ENCODE measurements at places on chromosomes 2 and 18.

- no peak for DNase-seq
Observed at GRCh38 chr2:54428108-54428831, 27.9 kb upstream of the SPTBN1 start.

- DNase-seq = no peak
Observed at GRCh38 chr2:223081789-223082188, 29.8 kb downstream of the KCNE4 start.

GRCh38 chr2:239182981-239183791, 217.6 kb downstream of the HDAC4 start:
- DNase-seq = no peak

GRCh38 chr2:47907039-47907781, 912 bp upstream of the FBXO11 start:
- DNase-seq = no peak

- DNase-seq = no peak
Observed at GRCh38 chr2:8053216-8053615, 628.6 kb upstream of the ID2 start.

- no peak for DNase-seq
Observed at GRCh38 chr2:186170693-186171092, 315.4 kb upstream of the ZC3H15 start.

GRCh38 chr18:56298935-56299334, 339.5 kb downstream of the TXNL1 start:
- no peak for DNase-seq

DNA sequence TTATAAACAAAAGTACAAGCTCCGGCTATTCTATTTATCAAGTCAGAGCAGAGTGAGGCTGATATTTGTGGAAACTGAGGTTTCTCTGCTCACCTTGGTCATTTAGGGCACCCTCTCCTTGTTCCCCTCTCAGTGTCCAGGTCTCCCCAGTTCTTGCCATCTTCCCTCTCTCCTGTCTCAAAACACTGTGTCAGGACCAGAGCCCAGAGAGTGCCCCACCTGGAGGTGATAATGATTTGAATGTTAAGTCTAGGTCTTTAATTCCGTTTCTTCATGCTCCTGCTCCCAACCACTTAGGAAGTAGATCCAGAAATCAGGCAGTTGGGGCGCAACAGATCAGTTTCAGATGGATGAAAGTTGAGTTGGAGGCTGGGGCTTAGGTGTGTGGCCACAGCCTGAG, 9.2 kb upstream of the ADCY3 start:
- no peak for DNase-seq

- no peak for DNase-seq
Observed at GRCh38 chr2:218471982-218472381, 53.1 kb downstream of the VIL1 start.

DNA sequence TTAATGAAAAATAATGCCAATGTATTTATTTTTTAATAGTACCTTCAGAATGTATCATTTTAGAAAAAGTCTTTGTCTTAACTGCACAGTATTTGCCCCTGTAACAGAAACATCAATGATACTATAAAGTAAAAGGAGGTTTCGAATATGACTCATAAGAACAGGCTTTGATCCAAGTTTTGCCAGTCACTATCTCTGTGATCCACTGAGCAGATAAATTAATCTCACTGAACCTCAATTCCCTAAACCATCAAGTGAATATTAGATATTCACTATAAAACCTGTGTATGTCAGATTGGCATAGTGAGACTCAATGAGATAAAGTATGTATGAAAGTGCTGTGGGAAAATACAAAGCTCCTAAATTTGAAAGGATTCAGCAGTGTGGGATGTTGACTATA, 292.1 kb downstream of the EXOC6B start:
- DNase-seq = no peak

- DNase-seq = no peak
Observed at GRCh38 chr2:101524806-101525430, 50.0 kb upstream of the RFX8 start.

- DNase-seq = no peak
Observed at GRCh38 chr2:65320042-65320725, 92.6 kb downstream of the ACTR2 start.

- DNase-seq = no peak
Observed at GRCh38 chr2:150609831-150610582, 122.5 kb upstream of the RND3 start.

- DNase-seq = peak; percentile 95
Observed at GRCh38 chr18:55322178-55322735, 265.7 kb downstream of the TCF4 start.

DNA sequence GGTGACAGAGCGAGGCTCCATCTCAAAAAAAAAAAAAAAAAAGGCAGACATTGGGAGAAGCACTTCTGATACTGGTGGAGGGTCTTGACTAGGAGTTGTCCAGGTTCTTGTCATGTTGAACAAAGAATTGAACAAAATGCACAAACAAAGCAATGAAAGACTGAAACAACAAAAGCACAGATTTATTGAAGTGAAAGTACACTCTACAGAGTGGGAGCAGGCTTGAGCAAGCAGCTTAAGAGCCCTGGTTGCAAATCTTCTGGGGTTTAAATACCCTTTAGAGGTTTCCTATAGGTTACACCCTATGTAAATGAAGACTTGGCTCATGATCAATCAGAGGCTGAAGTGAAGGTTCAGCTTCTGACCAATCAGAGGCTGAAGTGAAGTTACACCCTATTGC, 6.4 kb upstream of the SS18 start:
- DNase-seq = no peak

- peak; percentile 71 for DNase-seq
Observed at GRCh38 chr2:207164006-207164831, 1.5 kb downstream of the KLF7 start.

- no peak for DNase-seq
Observed at GRCh38 chr18:32907311-32907585, 134.4 kb upstream of the KLHL14 start.

DNA sequence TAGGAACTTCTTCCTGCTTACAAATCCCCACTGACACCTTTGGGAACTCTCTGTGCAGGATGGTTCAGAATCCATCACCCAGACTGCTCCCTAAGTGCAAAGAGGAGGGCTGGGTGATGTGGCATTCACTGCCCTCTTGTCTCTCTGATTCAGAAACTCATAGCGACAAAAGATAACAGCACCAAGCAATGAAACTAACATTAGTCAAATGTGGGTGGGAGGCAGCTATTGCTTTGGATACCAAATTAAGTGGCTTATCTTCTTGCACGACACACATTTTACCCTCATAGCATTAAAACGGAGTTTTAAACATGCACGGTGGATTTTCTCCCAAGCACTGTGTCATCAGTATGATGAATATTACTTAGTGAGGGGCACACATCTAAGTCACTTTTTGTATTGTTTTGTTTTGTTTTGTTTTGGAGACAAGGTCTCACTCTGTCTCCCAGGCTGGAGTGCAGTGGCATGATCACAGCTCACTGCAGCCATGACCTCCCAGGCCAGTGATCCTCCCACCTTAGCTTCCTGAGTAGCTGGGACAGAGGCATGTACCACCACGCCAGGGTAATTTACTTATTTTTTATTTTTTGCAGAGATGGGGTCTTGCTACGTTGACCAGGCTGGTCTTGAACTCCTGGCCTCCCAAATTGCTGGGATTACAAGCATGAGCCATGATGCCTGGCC, 40.9 kb upstream of the NEB start:
- DNase-seq = no peak

- no peak for DNase-seq
Observed at GRCh38 chr2:45699032-45699658, 47.7 kb downstream of the PRKCE start.

GRCh38 chr2:197281421-197281820, 29.2 kb downstream of the ANKRD44 start:
- DNase-seq = no peak

DNA sequence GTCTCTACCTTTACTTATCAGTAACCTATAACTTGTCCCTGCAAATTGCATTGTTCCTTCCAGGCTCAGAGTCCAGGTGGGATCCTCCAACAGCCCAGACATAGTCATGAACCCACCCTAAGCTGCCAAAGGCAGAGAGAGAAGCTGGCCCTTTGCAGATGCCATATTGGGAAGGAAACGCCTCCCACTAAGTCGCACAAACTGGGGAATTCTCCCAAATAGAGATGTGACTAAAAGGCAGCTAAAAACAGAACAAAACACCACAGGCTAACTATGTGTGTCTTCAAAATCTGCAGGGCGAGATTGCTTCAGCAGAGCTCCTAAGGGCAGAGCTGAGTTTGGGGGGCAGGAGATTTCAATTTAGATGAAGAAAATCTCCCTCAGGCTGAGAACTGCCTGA, 38.5 kb upstream of the SIGLEC15 start:
- DNase-seq = no peak

GRCh38 chr2:69785358-69785757, 43.4 kb downstream of the ANXA4 start:
- DNase-seq = no peak

DNA sequence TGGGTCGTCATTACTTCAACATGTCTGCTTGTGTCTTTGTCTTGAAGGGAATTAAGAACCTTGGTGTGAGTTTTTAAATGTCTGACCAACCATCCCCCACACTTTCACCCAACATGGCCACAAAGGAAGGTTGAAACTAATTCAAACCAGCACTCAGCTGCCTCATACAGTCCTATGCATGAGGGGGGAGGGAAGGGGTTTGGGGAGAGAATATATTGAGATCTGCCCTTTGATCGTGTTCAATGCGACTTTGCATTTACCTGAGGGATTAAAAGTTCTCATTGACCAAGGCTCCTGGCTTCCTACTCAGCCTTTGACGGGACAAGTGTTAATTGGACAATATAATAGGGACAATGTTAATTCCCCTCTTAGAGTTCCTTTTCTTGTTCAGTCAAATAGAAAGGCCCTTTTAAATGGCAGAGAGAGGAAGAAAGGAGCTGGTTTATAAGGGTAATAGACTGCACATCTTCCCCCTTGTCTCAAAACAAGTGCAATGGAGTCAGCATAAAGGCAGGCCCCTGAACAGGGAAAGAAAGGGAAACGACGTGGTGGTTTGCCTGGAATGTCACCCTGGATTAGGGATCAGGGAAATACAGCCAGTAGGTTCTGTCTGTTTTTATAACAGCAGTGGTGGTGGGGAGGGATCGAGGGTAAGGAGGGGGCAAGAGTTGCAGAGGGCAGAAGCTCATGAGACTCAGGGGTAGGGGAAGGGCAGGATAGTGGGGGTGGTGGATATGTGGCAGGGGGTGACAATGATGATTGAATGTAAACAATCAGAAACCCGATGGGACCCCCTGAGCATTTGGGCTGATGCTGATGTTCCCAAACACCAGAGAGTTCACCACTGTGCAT, 198.7 kb downstream of the MYCN start:
- no peak for DNase-seq

DNA sequence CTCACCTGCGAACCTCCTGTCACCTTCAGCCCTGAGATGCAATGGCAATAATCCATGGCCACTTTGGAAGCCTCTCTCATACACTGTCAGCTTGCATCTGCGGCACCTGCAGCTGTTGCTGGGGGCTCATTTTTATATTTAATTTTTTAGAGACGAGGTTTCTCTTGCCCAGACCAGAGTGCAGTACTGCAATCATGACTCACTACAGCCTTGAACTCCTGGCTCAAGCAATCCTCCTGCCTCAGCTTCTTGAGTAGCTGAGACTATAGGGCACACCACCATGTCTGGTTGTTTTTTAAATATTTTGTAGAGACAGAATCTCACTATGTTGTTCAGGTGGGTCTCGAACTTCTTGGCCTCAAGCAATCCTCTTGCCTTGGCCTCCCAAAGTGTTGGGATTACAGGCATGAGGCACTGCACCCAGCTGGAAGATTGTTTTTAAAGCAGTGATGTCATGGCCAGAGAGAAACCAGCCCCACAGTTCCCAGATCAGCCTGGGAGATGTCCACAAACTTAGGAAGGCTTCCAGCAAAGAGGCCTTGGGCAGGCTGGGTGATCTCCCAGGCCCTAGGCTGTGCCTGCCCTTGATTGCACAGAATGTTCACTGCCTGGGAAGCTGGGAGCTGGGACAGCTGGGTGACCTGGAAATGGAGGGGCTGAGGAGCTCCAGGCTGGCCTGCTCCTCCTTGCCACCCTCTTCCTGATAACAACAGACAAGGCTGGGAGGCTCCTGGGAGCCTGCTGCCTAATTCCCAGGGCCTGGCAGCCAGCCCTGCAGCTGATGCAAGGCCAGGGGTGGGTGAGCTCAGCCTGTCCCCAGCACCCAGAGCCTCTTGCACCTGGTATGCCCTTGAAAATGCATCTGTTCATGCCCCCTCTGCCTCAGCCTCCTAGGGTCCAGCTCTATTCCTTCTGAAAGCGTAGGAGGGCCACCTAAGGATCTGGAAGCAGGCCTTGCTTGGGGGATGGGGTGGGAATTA, 27.1 kb downstream of the SH2D6 start:
- peak; percentile 47 for DNase-seq

GRCh38 chr2:179991344-179991743, 15.8 kb downstream of the CWC22 start:
- no peak for DNase-seq

DNA sequence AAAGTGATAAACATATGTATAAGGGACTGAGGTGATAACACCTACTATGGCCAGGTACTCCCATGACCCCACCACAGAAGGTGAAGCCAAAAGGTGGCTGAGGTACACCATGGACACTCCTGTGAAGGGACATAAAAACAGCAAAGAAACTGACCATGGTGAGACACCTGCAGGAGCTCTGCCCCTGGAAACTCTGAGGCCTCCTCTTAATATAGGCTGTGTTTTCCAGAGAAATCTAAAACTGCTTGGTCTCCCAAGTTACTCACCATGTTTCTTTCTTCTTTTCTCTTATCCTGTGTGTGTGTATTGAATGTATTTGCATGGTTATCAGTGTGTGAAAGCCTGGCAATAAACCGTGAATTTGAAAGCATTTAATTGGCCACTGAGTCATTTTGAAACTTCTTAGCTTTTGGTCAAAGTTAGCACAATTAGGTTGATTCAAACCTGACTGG, 739.3 kb upstream of the GCFC2 start:
- no peak for DNase-seq

DNA sequence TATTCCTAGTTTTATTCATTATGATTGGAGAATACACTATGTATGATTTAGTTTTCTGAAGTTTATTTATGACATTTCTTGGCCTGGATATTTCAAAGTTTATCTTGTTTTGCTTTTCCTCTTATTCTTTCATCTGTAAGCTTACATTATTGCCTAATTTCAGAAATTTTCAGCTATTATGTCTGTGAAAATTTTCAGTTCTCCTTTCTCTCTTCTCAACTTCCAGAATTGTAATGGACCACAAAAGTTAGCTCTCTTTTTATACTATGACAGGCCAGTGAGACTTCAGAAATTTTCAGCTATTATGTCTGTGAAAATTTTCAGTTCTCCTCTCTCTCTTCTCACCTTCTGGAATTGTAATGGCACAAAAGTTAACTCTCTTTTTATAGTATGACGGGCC, 97.2 kb upstream of the SCN7A start:
- DNase-seq = no peak

DNA sequence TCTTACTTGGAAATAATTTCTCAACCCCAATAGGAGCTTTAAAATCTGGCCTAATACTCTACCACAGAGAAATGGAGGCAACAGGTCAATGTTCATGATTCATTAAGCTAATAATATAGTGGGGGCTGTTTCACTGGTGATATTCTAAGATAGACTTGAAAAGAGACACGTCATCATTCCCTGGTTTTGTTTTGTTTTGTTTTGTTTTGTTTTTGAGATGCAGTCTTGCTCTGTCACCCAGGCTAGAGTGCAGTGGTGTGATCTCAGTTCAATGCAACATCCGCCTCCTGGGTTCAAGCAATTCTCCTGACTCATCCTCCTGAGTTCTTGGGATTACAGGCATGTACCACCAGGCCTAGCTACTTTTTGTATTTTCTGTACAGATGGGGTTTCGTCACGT, 37.5 kb upstream of the SOS1 start:
- DNase-seq = no peak

GRCh38 chr18:70132999-70133398, 72.5 kb downstream of the RTTN start:
- no peak for DNase-seq

- no peak for DNase-seq
Observed at GRCh38 chr2:46679761-46680160, 200.4 kb downstream of the TMEM247 start.
